ENCODE measurements at places on chromosomes 13 and 19.

DNA sequence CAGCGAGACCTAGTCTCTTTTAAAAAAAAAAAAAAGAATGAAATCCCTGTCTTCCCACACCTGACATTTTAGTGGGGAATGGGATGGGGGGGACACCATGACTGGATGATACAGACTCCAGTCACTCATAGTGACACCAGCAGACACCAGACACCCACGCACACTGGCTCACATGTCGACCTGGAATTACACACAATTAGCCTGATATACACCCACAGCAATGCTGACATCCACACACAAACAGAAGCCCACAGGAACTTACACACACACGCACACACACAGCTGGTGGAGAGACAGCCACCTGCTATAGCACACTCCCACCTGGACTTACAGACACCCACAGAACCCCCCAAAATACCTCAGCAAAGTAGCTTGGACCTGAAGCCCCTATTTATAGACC lies 8.3 kb upstream of the NANOS3 start:
- DNase-seq, result no peak

DNA sequence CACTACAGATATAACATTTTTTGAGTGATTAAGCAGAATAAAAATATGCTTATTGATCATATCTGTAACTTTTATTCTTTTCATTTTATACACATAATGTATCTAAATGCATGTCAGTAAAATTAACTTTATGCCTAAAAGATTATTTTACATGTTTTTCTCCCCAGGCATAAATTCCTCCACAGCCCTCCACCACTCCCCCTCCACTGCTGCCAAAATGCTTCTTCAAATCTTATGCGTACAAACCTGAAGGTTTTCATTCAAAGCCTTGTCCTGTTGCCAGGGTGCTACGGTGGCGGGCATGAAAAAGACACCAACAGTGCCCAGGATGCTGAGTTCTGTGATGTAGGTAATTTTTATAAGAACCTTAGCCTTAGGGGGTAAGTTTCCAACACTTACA lies 52.9 kb downstream of the PARP4 start:
- DNase-seq, result no peak

DNA sequence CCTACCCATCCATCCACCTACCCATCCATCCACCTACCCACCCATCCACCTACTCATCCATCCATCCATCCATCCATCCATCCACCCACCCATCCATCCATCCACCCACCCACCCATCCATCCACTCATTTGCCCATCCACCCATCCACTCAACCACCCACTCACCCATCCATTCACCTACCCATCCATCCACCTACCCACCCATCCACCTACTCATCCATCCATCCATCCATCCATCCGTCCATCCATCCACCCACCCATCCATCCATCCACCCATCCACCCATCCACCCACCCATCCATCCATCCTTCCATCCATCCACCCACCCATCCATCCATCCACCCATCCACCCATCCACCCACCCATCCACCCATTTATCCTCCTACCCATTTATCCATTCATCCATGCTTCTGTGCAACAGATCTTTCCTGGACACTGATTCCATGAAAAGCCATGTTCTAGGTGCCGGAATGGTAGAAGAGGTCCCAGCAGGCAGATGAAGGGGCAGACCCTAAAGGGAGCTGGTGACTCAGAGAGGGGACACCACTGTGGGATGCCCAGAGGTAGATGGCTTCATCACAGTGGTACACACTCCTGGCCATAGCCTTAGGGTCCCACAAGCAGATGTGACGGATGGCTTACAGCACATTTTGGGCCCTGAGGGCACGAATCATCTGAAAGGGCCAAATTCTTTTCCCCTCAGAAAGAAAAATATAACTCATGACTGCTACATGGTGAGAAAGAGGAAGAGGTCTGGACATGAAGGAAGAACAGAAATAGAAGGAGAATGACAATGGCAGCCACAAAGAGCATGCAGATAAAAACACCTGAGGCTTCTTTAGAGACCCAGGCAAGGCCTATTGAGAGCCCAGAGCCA lies 76.0 kb downstream of the KCTD15 start:
- no peak for DNase-seq

GRCh38 chr13:98089246-98089645 lies 53.6 kb upstream of the FARP1 start:
- no peak for DNase-seq

DNA sequence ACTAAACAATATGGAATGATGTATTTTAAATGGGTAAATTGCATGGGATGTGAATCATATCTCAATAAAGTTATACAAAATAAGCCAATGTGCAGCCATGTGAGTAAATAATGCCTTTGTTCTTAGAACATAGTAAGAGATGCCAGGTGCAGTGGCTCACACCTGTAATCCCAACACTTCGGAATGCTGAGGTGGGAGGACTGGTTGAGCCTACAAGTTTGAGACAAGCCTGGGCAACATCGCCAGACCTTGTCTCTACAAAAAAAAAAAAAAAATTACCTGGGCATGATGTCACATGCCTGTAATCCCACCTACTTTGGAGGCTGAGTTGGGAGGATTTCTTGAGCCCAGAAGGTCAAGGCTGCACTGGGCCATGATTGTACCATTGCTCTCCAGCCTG lies 230.7 kb downstream of the RFC3 start:
- DNase-seq, result no peak

DNA sequence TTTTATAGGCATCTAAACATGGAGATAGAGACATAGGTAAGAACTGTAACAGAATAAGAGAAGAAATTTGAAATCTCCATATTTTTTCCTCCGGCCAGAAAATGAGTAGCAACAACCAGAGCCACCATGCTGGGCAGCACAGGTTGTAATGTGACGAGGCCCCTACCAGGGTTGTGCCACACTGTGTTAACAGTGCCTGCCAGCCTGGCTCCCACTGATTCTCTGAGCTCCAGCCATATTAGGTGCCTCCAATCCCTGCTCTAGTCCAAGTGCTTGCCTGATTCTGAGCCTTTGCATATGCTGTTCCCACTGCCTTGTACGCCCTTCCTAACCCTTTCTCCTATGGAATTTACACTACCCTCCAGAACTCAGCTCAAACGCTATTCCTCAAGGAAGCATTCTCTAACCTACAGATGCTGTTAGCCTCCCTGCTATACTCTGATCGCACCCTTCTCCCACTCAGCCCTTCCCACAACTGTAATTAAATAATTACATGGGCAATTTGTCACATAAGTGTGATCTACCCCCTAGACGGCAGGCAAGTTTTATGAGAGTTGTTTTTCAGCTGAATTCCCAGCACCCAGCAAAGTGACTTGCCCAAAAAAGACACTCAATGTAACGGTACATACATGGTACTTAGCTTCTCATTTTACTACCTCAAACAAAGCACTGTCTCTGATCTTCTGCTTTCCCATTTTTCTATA lies 37.6 kb upstream of the STARD13 start:
- DNase-seq, result no peak

- no peak for DNase-seq
These were observed 18.7 kb upstream of the ZNF536 start for GRCh38 chr19:30353394-30353945.

- no peak for DNase-seq
These were observed 2.5 kb downstream of the TEX29 start for GRCh38 chr13:111322916-111323331.

DNA sequence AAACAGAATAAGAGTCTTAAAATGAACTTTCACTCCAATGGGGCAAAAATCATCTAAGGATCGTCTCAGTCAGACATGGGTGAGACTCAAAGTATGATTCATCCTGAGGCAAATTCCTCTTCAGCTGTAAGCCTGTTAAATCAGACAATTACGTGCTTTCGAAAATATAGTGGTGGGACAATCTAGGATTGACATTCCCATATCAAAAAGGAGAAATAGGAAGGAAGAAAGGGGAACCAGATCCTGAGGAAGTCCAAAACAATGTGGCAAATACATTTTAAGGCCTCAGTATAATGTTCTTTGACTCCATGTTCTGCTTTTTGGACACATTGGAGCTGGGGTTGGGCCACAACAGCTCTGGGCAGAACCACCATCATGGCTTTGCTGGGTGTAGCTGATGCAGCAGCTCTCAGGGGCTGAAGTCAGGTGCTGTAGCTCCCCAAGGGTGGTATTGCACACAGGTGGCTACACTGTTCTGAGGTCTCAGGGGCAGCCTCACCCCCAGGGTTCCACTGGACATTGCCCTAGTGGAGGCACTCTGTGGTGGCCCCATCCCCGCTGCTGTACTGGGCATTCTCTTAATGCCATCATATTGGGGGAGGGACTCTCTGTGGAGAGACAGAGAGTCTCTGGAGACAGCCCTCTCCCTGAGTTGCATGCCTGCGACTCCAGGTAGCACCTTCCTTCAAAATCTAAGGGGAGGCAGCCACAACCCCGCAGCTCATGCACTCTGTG lies 5.7 kb upstream of the FPR3 start:
- DNase-seq, result no peak

GRCh38 chr19:5334366-5334739 lies 6.3 kb downstream of the PTPRS start:
- no peak for DNase-seq

DNA sequence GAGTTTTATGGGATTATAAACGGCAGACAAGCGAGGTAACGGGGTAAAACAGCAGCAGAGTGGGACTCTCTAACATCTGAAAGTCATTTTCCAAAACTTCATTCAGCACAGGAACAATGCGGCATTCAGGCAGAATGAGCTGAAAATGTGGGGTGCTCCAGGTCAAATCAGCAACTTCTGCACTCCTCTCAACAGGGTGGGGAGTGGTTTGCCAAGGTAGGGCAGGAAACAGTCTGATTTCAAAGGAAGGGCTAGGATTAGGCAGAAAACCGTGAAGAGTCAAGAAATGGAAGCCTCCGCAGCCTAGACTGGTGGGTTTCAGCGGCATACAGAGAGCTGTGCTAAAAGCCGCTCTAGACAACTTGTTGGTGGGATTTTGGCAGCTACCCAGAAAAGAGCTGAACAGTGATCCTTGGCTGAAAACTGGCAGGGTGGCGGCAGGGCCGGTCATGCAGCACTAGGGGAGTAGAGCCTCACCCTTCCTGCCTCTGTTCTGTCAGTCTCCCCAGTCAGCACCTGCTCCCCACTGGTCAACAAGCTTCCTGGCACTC lies 154.2 kb upstream of the KLF12 start:
- DNase-seq, result peak; percentile 32

DNA sequence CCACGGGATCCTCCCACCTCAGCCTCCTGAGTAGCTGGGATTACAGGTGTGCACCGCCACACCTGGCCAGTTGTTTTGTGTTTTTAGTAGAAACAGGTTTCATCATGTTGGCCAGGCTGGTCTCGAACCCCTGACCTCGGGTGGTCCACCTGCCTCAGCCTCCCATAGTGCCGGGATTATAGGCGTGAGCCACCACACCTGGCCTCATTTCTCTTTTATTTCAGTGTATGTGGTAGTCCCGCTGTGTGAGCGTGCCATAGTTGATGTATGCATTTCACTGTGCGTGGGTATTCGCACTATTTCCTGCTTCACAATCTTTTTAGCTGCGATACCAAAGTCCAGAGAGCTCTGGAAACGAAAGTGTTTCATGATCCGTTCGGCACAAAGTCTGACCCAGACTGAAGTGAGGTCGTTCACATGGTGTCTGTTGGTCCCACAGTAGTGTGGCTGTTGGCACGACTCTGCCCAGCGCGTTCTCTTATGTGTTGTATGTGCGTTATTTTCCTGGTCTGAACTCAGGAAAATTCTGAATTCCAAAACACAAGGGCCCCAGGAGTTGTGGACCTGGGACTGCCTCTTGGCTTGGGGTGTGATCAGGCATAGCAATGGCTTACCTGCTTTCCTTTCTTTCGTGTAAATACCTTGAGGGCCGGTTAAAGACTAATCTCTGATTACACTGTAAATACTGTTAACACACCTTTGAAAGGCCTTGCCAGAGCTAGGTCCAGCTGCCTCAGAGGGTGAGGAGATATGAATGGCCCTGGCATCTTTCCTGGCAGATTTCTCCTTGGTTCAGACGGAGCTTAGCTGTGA lies 8.6 kb downstream of the EPN1 start:
- DNase-seq, result no peak

GRCh38 chr19:40600570-40601133 lies 517 bp upstream of the LTBP4 start:
- DNase-seq, result no peak

DNA sequence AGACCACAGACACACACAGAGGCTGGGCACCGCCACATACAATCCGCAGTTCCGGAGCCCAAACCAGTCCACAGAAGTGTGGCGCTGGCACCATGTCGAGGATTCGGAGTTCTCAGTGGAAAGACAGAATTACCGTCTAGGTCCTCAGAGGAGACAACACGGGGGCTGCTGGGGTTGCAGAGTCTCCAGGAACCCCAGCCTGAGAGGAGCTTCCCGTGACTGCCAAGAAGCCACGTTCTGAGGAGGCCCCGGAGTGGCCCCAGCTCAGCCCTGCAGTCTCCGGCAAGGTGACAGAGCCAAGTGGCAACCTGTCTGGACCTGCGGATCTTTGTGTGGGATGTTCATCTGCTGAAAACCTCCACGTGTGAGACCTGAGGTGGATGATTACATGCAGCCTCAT lies 7.3 kb upstream of the ADPRHL1 start:
- DNase-seq, result no peak

DNA sequence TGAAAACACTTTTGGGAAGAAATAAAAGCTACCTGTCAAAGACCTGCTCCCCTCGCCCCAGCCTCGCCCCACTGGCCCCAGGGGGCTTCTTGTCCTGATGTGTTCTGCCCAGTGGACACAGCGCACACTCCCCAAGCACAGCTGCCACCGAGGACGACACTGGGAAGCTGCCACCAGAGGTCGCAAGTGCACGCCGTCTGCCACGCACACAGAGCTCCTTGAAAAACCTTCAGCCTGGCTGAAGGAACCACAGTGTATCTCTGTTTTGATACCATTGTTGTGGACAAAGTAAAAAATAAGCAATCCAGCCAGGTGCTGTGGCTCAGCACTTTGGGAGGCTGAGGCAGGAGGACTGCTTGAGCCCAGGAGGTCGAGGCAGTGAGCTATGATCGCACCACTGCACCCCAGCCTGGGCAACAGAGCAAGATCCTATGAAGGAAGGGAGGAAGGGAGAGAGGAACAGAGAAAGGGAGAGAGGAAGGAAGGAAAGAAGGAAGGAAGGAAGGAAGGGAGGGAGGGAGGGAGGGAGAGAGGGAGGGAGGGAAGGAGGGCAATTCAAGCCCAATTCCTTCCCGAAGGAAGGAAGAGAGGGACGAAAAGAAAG lies 57.3 kb downstream of the CEBPG start:
- peak; percentile 62 for DNase-seq

DNA sequence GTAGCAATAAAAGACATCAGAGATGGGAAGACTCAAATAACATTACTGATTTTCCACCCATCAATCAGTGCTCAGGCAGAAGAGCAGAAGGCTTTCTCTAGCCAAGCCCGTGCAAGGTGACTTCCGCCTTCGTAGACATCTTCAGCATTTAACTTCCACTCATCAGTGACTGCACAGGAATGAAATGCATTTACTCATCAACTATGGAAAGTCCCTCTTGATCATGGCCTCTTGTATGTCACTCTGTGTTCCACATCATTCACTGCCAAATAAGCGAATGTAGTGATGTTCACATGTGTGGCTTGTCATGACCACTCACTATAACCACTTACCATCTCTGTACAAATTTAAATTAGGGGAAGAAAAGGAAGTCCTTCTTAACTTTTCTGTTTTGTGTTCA lies 49.4 kb downstream of the SACS start:
- DNase-seq, result no peak

Measured in CD4-positive, alpha-beta T cell treated with Interleukin-17A for 1 hour (primary cell).